Activated effector memory CD4-positive, alpha-beta T cell treated with Interleukin-2 at 50 U/mL for 16 hours (primary cell): ENCODE measurements at places on chromosomes 2 and 18.

GRCh38 chr2:75497256-75497655 is 63.5 kb downstream of the EVA1A start:
- DNase-seq, result no peak

DNA sequence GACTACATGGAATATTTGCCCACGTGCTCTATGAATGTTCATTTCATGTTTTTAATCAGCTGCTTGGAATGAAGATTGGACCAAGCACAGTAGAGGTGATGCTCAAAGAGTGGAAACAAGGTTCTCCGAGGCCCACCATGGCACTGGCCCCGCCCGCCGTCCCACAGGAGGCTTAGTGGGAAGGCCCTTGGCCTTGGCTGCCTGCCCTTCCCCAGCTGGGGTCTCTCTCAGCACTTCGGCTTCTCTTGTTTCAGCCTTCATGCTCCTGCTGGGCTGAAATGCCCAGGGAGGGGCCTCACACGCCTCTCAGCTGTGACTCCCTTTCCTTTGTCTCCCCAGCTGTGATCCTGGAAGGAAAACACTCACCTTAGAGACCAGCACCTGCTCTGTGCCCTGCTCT is 833.2 kb downstream of the GALR1 start:
- DNase-seq, result no peak

GRCh38 chr2:184302506-184302905 is 295.8 kb upstream of the ZNF804A start:
- no peak for DNase-seq

- DNase-seq, result no peak
Measured at GRCh38 chr2:19038071-19039015, 320.1 kb downstream of the OSR1 start.

GRCh38 chr2:212863185-212863588 is 288.2 kb downstream of the IKZF2 start:
- no peak for DNase-seq

GRCh38 chr18:21479721-21480120 is 120.8 kb downstream of the ESCO1 start:
- no peak for DNase-seq

GRCh38 chr2:77513191-77513590 is 9.0 kb downstream of the LRRTM4 start:
- DNase-seq, result no peak

DNA sequence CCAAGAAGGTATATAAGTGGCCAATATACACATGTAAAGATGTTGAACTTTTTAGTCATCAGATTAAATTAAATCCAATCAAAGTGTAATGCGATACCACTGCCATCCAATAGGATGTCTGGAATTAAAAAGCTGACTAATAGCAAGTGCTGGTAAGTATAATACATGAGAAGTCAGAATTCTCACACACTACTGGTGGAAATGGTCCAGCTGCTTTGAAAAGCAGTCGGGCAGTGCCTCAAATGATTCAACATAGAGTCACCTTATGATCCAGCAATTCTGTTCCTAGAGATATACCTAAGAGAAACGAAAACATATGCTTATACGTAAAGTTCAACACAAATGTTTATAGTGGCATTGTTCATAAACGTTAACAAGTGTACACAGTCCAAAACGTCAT is 124.1 kb upstream of the MYT1L start:
- no peak for DNase-seq
